8988T (cell line): ENCODE measurements at places on chromosomes 1 and 21.

DNA sequence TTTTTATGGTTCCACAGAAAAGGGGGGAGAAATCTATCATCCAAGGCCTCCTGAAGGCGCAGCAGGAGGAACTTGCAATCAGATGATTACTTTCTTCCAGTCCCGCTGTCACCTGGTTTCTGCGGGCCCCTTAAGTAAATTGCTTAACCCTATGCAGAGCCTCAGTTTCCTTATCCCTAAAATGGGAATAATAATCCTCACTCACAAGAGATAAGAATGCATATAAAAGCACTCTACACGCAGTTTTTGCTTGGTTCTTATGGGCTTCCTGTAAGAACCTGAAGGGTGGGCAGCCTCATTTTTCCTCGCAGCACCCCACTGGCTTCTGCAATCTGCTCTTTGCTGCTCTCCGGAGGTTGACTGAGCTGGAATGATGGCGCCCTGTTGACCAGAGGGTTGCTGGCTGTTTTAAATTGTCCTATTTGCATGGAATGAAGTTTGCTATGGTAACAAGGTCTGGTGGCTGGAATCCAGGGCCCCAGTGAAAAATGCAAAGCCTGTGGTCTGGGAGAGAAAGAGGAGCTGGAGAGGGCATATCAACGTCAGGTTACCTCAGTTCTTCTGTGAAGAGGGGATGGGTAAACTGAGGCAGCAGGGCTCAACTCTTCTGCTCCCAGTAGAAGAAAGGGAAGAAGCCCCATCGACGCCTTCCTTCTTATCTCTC lies 1.0 kb upstream of the KAZN start:
- no peak for DNase-seq

DNA sequence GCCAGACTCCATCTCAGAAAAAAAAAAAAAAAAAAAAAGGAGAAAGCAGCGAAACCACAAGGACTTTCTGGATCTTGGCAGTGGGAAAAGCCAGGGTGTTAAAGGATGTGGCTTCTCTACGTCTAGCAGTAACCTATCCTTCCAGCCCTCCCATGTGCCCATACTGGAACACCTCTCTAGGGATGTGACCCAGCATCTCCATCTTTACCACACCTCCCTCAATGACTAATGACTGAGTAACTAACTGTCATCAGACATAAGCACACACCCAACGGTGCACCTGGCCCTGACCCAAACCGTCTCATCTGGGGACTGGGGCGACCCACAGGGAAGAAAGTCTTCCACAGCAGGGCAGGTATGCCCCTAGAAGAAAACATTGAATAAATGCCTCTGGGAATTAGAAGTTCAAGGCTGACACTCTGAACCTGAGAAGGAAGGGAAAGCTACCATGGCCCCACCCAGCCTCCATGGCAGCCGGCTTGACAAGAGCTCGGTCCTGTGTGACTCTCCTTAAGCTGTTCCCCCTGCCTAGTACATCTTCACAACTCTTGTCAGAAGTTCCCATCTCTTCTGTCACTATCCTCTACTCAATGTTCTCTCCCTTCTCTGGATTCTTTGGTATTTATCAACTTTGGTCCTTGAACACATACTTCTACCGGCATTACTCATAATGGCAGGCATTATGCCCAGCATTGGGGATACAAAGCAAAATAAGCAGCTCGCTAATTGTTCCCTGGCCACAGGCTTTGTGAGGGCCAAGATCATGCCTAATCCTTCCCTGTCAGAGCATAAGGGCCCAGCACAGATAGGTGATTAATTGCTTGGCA lies 14.8 kb upstream of the PAQR6 start:
- peak; percentile 55 for DNase-seq

DNA sequence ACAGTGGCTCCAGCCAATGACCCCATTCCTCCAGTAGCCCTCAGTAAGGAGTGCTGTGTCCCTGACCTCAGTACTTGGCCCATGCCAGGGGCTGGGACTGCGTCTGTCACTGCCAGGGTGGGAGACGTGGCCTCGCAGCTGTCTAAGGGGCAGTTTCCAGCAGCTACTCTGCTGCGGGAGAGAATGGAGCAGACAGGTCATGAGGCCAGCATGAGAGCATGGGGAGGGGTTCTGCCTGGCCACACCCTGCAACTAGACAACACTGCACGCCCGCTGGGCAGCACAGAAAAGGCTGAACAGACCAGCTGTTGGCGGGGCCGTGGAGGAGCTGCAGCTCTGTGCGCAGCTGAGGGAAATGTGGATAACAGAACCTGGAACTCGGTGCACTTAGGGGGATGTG lies 91.6 kb upstream of the COL6A1 start:
- no peak for DNase-seq

- DNase-seq: no peak
Observed at GRCh38 chr1:101120868-101121267, 95.3 kb upstream of the DPH5 start.

GRCh38 chr1:245874942-245875580 lies 632.0 kb downstream of the SMYD3 start:
- no peak for DNase-seq

DNA sequence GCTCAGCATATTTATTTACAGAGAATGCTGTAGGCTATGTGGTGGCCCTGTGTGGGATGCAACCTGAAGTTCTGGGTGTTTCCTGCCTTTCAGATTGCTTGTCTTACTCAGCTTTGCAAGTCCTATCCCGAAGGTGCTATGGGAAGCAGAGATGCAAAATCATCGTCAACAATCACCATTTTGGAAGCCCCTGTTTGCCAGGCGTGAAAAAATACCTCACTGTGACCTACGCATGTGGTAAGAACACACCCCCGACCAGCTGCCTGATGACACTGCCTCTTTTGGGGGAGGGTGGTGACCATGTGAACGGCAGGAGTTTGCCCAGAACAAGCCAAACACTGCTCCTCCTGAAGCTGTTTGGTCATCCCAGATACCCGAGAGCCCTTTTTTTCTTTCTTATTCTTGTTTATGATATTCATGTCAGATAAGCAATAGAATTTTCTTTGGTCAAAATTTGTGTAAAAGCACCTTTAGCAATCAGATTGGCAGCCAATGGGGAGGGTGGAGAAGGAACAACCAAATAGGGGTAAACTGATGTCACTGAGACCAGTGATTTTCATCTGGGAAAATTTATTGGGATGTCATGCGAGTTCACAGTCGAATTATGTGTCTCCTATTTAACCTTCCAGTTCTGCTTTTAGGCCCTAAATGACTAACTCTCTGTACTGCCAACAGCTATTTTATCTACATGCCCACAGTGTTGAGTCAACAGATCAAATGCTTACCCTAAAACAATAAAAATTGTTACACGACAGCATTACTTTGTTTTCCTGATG lies 82.6 kb downstream of the EVA1C start:
- no peak for DNase-seq

GRCh38 chr1:225866061-225866837 lies 15.9 kb downstream of the TMEM63A start:
- no peak for DNase-seq

- DNase-seq: no peak
Observed at GRCh38 chr1:222275001-222275728, 272.7 kb downstream of the HHIPL2 start.

- no peak for DNase-seq
Observed at GRCh38 chr1:152109998-152110294, 5.3 kb downstream of the TCHH start.

- DNase-seq: no peak
Observed at GRCh38 chr1:15849775-15850324, 2.3 kb downstream of the SPEN start.

- no peak for DNase-seq
Observed at GRCh38 chr1:111505641-111506119, 2.2 kb upstream of the ADORA3 start.

GRCh38 chr1:156804026-156804425 lies 12.6 kb downstream of the SH2D2A start:
- DNase-seq: no peak
